ENCODE measurements at places on chromosomes 5 and 9.
A peak's percentile ranks its signal among the peaks of the same experiment; 100 is the strongest.

GRCh38 chr9:123435471-123435870 is 79.5 kb downstream of the CRB2 start:
- no peak for DNase-seq

GRCh38 chr9:81789721-81790120 is 100.4 kb upstream of the TLE1 start:
- DNase-seq = no peak

GRCh38 chr9:115289757-115290208 is 171.8 kb upstream of the TNC start:
- no peak for DNase-seq

DNA sequence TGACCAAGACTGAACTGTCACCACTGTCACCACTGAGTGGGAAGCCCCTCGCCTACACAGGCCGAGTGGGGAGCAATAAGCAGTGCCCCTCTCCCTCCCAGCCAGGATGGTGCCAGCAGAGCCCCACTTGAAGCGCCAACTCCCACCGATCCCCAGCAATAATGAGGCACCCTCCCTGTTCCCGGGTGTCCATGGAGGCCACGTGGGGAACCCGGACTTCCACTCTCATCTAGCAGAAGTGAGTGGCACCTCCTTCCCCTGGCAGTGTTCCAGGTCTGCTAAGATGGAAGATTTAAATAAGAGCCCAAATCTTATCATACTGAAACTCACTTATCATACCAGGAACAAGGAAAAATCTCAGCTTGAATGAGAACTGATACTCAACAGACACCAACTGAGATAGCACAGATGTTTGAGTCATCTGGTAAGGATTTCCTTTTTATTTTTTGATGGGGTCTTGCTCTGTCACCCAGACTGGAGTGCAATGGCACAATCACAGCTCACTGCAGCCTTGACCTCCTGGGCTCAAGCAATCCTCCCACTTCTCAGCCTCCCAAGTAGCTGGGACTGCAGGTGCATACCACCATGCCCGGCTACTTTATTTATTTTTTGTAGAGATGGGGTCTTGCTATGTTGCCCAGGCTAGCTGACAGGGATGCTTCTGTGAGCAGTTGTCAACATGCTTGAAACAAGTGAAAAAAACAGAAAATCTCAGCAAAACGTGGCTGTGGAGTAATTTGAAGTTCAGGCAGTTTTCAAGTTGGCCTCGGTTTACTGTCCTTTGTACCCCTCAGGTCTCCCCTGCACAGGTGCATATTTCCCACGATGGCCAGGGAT is 29.6 kb upstream of the ASS1 start:
- no peak for DNase-seq

DNA sequence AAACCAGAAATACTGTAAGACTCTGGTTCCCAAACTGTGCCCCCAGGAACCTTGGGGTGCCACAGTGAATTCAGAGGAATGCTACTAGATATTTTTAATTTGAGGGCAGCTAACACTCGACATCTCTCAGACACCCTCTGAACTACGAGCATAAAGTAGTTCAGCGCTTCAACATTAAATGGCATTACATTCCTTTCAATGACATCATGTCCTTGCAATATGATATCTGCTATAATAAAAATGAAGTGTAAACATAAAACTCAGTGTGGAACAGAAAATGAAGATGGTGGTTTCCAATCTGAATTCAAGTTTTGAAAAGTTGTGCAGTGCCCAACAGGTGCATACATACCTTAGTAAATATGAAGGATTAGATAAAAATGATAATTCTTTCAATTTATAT is 116.1 kb downstream of the LPAR1 start:
- DNase-seq = no peak

DNA sequence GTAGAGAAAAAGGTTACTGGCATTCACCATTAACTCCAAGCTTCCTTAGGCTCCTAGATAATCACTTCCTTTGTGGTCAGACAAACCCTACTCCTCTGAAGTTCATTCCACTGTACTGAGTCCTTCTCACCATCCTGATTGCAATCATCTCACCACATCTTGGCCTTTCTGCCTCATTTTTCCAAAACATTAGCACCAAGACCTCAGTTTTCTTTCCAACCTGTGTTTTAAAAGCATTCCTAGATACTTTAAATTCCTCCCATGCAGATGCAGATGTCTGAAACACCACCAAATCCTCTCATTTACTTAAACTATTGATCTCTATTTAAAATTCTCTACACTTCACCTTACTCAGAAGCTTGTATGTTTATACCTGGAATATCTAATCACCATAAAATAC is 961.3 kb upstream of the CTNND2 start:
- no peak for DNase-seq

GRCh38 chr5:100909034-100909433 is 6.0 kb upstream of the ST8SIA4 start:
- DNase-seq = no peak

- no peak for DNase-seq
Measured at GRCh38 chr5:53262348-53262970, 152.9 kb upstream of the MOCS2 start.

GRCh38 chr5:56910210-56910965 is 992 bp downstream of the SETD9 start:
- DNase-seq = peak; percentile 32

GRCh38 chr9:127634698-127635097 is 22.6 kb downstream of the STXBP1 start:
- no peak for DNase-seq

DNA sequence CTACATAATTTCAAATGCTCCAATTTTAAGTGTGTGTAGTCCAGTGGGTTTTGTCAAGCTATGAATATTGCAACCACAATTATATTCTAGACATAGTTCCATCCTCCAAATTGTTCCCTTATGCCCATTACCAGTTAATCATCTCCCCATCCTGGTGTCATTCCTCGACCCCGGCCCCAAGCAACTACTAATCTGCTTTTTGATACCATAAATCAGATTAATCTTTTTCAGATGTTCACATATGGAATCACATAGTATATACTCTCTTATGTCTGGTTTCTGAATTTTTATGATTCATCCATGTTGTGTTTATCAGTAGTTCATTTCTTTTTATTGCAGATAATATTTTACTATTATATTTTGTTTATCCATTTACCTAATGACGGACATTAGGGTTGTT is 148.4 kb upstream of the RORB start:
- no peak for DNase-seq

GRCh38 chr5:158390577-158390976 is 531.6 kb upstream of the CLINT1 start:
- no peak for DNase-seq

DNA sequence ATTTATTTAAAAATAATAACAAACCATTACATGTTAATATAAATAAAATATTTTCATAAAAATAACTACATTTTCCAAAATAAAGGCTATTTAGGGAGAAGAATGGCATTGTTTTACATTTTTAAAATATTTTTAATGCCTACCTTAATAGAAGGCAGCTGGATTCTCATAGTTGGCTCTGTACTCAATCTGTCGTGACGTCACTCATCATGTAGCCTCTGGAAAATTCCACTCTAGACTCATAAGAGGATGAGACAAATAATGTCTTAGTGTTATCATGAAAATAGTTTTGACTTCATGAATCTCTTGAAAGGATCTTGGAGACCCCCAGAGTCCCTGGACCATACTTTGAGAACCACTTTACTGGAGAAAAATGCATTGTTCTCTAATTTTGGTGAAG is 93.1 kb downstream of the NXNL2 start:
- no peak for DNase-seq

DNA sequence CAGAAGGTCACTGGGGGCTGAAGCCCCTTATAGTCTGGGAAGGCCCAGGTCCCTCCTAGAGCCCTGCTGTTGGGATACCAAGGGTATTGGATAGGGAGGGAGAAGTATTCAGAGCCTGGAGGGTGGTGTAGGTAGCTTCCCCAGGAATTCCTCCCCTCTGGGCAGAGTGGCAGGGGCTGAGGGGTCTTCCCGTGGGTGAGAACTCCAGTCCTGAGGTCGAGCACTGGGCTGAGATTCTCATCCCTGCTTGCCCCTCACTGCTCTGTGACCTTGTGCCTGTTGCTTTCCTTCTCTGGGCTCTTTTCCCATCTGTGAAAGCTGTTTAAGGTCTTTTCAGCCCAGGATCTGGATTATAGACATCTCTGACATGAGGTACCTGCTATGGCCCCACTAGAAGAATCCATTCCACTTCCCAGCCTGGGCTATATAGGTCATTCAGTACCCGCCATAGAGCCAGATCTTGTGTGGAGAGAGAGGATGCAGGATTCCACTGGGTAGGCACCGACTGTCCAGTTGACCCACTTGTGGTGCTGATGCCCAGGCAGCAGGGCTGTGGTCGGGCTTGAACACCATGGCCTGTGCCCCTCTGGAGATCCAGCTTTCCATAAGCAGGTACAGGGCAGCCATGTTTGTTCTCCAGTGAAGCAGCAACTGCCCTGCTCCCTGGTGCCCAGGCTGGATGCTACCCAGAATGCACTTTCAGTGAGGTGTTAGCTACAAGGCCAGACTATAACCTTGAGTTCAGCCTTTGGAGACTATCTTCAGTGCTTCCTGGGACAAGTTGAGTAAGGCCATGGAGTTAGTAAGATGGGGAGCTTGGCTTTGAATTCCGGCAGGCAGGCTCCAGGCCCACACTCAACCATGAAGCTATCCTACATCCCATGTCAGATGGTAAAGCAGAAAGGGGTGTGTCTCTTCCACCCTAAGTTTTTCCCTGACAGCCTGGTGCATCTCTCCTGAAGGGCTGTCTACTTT is 60.1 kb downstream of the AMBP start:
- DNase-seq = no peak

- no peak for DNase-seq
Measured at GRCh38 chr5:82050955-82051354, 79.1 kb downstream of the ATG10 start.

All from stimulated activated CD4-positive, alpha-beta T cell treated with anti-CD3 and anti-CD28 coated beads, Interleukin-12 subunit alpha, Interleukin-12 subunit beta, amount 100 ng/mL, for 24 hours (primary cell).